ENCODE measurements at places on chromosomes 7 and 10.

- no peak overlapping the region for H3K4me3 ChIP-seq
- peaks cover 6% of the 10 kb centered on the region for H3K4me1 ChIP-seq
- no peak for DNase-seq
Measured at GRCh38 chr10:110680273-110681020, 36.3 kb downstream of the RBM20 start.

DNA sequence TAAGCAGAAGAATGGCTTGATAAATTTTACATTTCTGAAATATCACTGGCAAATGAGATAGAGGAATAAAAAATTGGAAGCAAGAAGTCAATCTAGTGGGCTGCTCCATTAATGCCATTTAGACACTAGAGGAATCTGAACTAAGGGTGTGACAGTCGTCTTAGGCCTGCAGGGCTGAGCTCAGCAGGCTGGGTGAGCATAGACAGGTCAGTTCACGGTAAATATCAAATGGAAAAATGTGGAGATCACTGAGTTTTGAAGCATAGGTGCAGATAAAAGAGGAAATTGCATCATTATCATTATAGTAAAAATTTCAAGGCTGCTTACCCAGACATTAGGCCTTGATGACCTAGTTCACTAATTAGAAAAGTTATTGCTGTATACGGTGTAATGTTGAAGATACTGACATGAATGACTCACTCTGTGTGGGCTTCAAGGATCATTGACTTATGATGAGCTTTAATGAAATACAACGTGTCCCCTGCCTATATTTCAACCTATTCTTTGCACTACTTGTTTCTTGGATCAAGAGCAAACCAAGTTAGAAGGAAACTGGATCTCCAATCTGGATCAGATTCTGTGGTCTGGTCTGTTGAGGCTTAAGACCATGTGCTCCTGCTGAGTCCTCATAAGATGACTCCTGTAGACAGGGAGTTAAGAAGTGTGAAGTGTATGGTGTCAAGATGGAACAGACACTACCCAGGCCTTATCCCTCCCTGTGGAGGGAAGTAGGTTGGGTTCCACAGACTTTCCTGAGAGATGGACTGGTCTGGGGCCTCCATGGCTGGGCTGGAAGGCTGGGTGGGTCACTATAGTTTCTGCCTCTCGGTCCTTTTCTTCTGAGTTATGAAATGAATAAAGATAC is 3.6 kb downstream of the OR2F2 start:
- no peak for DNase-seq
- no peak overlapping the region for H3K27ac ChIP-seq
- H3K27me3 ChIP-seq, result no peaks in the 10 kb centered on the region
- no peak overlapping the region for H3K4me3 ChIP-seq
- no peaks in the 10 kb centered on the region for H3K36me3 ChIP-seq

DNA sequence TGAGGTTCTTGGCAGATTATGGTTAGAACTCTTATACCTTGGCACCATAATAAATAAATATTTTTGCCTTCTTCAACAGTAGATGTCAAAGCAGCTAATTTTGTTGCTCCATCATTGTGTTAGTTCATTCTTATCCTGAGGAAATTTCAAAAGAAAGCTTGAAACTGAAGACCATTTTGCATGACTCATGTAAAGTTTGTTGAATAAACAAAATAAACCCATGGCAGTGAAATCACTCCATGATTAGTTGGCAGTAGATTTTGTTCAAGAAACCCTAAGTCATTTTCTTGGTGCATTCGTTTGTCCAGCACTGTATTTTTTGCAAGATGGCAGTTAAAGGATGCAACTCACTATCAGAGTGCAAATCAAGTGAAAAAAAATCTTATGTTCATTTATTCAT is 91.6 kb downstream of the HECW1 start:
- H3K4me1 ChIP-seq, result peaks cover 3% of the 10 kb centered on the region
- H3K27me3 ChIP-seq, result no peaks in the 10 kb centered on the region
- H3K27ac ChIP-seq, result no peak overlapping the region
- H3K4me3 ChIP-seq, result no peak overlapping the region
- peak; percentile 77 for DNase-seq

GRCh38 chr10:116521424-116522290 is 24.1 kb upstream of the PNLIP start:
- DNase-seq, result peak; percentile 52
- no peaks in the 10 kb centered on the region for H3K4me1 ChIP-seq
- no peaks in the 10 kb centered on the region for H3K36me3 ChIP-seq

- no peak for DNase-seq
- H3K4me3 ChIP-seq, result no peak overlapping the region
- H3K27ac ChIP-seq, result no peak overlapping the region
- H3K4me1 ChIP-seq, result no peaks in the 10 kb centered on the region
- no peaks in the 10 kb centered on the region for H3K27me3 ChIP-seq
Measured at GRCh38 chr10:26481914-26482550, 43.9 kb downstream of the APBB1IP start.

DNA sequence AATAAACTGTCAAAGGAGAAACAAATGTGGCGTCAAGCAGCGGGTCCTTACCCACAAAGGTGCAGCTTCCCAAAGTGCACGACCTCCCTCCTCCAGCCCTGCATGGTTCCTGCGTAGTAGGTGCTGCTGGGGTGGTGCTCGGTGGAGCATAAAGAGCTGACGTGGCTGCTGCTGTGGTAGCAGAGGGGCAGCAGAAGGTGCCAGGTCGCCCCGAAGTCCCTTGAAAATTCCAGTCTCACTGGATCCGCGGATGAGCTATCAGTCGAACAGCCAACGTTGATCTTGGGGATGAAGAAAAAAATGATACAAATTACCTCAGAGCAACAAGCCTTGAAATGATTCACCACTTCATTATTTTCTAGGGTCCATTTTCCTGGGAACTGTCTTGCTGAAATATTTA is 105.0 kb upstream of the SLC26A5 start:
- no peak overlapping the region for H3K27ac ChIP-seq
- H3K36me3 ChIP-seq, result peaks cover 4% of the 10 kb centered on the region
- no peaks in the 10 kb centered on the region for H3K27me3 ChIP-seq
- H3K4me1 ChIP-seq, result peaks cover 2% of the 10 kb centered on the region
- peak; percentile 25 for DNase-seq
- H3K4me3 ChIP-seq, result no peak overlapping the region

GRCh38 chr7:131483586-131483985 is 72.8 kb downstream of the PODXL start:
- no peaks in the 10 kb centered on the region for H3K27me3 ChIP-seq
- no peaks in the 10 kb centered on the region for H3K4me1 ChIP-seq
- no peak overlapping the region for H3K27ac ChIP-seq
- peaks cover 11% of the 10 kb centered on the region for H3K36me3 ChIP-seq
- DNase-seq, result no peak

DNA sequence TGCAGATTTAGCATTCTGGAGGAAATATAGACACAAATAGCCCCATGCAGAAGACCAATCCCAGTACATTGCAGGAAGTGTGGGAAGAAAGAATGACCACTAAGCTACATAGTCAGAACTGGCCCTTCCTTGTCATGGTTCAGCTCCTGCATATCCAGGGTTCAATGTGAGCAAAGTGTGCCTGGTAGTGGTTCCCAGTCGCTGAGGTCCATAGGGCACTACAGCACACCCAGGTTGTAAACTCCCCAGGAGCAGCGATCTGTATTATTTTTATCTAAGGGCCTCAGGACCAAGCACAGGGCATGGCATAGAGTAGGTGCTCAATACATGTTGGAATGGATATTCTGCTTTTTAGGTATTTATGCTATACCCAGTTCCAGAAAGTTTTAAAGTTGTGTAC is 114.4 kb downstream of the RTKN2 start:
- H3K27me3 ChIP-seq, result no peaks in the 10 kb centered on the region
- H3K27ac ChIP-seq, result no peak overlapping the region
- H3K4me1 ChIP-seq, result peaks cover 5% of the 10 kb centered on the region
- H3K4me3 ChIP-seq, result no peak overlapping the region
- DNase-seq, result no peak

DNA sequence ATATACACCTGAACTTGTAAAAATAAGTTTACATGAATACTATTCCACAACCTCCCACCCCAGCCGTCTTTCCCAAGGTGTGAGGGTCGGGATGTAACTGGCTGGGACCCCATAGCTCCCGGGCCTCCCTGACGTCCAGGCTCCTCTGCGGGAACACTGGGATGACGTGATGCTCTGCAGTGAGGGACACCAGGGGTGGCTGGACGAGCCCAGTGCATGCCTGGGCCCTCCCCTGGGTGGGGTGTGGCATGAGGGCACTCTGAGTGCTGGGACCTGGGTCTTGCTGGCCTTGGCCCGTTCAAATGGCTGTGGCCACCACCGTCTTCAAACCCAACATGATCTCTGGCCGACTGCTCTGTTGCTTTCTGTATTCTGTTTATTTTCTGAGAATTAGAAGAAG is 182.4 kb downstream of the DNAJB6 start:
- H3K4me3 ChIP-seq, result no peak overlapping the region
- no peaks in the 10 kb centered on the region for H3K36me3 ChIP-seq
- H3K27me3 ChIP-seq, result no peaks in the 10 kb centered on the region
- no peak overlapping the region for H3K27ac ChIP-seq
- H3K4me1 ChIP-seq, result no peaks in the 10 kb centered on the region

DNA sequence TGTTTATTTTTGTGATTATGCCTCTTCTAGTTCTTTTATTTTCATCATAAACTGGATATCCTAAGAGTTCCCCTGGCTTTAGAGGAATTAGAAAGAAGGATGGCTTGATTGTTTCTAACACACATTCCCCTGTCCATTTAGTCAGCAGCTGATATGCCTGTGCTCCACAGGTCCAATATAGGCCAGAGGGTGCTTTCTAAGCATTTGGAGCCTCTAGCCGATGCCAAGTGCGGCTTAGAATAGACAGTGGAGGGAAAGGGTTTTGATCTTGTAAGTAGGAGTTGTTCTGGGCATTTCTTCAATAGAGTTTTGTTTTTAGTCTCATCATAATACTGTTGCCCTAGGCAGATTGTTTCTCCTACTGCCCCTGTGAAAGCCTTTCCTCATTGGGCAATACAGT is 6.6 kb downstream of the CYP3A43 start:
- peaks cover 4% of the 10 kb centered on the region for H3K27me3 ChIP-seq
- no peak overlapping the region for H3K4me3 ChIP-seq
- no peaks in the 10 kb centered on the region for H3K4me1 ChIP-seq
- no peak overlapping the region for H3K27ac ChIP-seq
- H3K36me3 ChIP-seq, result no peaks in the 10 kb centered on the region

GRCh38 chr7:64574540-64575099 is 11.7 kb upstream of the ZNF680 start:
- H3K36me3 ChIP-seq, result no peaks in the 10 kb centered on the region
- H3K4me3 ChIP-seq, result peak overlapping the region; percentile 32
- H3K27ac ChIP-seq, result no peak overlapping the region
- peaks cover 5% of the 10 kb centered on the region for H3K27me3 ChIP-seq
- H3K4me1 ChIP-seq, result 0 out of 2 replicates have a peak, but pooled peaks cover 2% of the 10 kb centered on the region

DNA sequence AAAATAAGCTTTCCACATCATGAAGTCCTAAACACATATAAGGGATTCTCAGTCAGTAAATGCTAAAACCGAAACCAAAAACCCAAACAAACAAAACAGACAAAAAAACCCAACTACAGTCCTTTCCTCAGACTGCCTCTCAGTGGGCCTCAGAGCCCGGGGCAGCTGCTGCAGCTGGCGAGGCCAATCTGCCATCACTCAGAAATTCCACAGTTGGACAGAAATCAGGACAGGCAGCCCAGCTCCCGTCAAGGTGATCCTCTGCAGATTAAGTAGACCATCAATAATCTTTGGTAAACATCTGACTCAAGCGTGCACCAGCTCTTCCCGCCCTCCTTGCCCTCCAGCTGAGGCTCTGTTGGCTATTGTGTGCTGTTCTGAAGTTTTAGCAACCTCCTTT is 142.2 kb downstream of the ATXN7L1 start:
- H3K4me3 ChIP-seq, result no peak overlapping the region
- peaks cover 2% of the 10 kb centered on the region for H3K4me1 ChIP-seq
- peak; percentile 7 for DNase-seq
- no peaks in the 10 kb centered on the region for H3K36me3 ChIP-seq

DNA sequence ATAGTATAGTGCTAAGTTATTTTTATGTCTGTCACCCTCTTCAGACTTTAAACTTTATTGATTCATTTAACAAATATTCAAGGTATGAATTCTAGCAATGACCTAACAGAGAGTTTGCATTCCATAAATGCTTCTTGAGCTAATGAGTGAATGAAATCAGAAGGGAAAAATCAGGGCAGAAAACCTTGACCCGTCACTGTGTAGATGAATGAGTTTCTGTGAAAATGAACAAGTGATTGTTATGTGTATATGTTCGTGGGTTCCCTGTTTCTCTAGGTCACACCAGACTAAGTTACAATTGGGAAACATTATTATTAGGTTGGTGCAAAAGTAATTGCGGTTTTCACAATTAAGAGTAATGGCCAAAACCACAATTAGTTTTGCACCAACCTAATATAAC is 30.1 kb downstream of the APBB1IP start:
- no peaks in the 10 kb centered on the region for H3K36me3 ChIP-seq
- H3K4me1 ChIP-seq, result no peaks in the 10 kb centered on the region
- no peaks in the 10 kb centered on the region for H3K27me3 ChIP-seq
- no peak overlapping the region for H3K4me3 ChIP-seq
- no peak overlapping the region for H3K27ac ChIP-seq
- no peak for DNase-seq

DNA sequence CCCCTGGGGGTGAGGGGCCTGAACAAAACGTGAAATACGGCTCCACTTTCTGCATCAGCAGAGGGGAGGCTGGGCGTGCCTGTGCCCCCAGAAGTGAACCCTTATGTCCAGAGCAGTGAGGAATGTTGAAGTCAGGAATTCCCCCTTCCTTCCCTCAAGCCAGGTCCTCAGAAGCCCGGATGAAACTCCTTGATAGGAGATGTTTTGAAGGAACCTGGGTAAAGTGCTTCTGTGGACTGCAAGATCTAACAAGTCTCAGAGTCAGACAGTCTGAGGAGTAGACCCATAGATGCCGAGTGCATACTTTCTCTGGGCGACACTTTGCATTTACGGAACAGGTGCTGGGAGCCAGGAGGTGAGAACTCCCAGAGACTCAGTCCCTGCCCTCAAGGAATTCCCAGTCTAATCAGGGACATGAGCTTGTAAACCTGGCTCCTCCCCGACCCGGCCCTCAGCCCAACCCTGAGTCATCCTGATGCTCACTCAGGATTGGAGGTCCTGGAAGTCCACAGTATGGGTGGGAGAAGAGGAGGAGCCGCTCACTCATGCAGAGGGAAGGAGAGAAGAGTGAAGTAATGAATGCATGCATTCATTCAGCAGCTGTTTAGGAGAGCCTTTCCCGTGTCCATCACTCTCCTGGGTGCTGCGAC is 179.5 kb upstream of the ITGB1 start:
- DNase-seq, result no peak
- peaks cover 24% of the 10 kb centered on the region for H3K4me1 ChIP-seq
- peak overlapping the region; percentile 58 for H3K27ac ChIP-seq
- H3K4me3 ChIP-seq, result no peak overlapping the region

DNA sequence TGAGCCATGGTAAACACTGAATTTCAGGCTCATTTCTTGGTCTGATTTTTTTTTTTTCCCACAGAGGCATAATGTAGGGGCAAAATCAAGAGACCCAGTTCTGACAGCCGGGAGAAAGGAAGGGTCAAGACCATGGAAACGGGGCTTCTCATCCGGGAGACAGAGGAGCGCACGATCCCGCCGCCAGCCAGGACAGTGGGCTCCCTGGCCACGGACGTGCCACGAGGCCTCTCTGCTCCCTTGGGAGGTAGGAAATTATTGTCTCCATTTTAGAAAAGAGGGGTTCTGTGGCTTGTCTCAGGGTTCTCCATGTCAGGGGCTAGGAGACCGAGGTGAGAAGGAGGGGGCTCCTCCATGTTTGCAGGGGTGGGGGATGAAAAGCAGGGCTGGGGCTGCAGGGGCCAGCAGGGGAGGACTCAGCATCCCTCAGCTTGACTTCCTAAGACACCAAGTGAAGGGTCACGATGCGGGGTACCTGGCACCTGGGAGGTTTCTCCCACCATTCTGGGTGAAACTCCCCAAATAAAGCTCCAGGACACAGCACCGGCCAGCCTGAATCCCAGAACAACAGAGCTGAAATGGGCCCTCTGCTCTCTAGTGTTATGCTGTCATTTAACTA is 37.6 kb downstream of the PPIF start:
- no peak for DNase-seq
- H3K4me1 ChIP-seq, result peaks cover 24% of the 10 kb centered on the region
- no peaks in the 10 kb centered on the region for H3K27me3 ChIP-seq
- H3K4me3 ChIP-seq, result no peak overlapping the region

Data from IMR-90 (cell line).